Left ventricle myocardium superior (tissue), 1 donor: ENCODE measurements at places on chromosomes 1 and 21.

DNA sequence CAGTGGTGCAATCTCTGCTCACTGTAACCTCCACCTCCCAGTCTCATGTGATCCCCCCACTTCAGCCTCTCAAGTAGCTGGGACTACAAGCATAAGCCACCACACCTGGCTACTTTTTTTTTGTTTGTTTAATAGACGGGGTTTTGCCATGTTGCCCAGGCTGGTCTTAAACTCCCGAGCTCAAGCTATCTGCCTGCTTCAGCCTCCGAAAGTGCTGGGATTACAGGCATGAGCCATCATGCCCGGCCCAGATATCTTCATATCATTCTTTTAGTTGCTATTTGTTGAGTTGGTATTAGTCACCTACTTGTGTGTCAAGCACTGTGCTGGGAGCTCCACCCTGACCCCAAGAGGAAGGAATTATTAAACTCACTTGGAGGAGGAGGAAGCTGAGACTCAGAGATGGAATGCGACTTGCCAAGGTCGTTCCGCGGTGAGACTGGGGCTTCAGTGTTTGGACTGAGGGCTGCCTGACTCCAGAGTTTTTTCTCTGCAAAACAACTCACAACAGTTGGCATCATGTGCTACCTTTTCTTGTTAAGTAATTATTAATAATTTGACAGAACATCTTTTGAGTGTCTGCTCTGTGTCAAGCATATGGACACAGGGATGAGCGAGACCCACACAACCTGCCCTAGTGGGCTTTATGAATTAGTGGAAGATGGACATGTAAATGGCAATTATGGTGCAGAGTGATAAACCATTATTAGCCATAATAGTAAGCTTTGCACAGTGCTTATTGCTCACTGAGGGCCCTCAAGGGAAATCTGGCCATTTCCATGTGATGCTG lies 132.0 kb downstream of the FOXD2 start:
- no peak for DNase-seq

DNA sequence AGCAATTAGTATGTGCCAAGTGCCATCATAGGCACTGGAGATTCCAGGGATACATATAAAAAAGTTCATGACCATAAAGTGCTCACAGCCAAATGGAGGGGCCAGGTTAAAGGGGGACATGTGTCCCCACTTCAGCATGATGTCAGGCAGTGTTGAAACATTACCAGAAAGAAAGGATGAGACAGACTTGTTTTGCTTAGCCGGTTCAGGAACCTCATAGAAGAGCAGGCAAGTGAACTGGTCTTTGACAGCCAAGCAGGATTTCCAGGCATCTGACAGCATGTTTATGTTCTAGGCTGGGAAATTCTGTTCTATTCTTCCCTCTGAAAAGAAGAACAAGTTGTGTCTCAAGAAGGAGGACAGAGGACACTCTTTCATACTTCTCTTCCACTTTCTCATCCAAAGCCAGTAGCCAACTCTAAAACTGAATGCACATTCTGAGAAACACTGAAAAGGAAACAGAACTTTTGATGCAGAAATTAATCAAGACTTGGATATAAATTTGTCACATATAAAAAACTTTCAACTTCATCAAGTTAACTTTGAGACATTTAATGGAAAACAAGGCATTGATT lies 39.7 kb downstream of the GLUL start:
- DNase-seq, result no peak

GRCh38 chr1:155261493-155261851 lies 688 bp downstream of the SCAMP3 start:
- DNase-seq, result no peak

DNA sequence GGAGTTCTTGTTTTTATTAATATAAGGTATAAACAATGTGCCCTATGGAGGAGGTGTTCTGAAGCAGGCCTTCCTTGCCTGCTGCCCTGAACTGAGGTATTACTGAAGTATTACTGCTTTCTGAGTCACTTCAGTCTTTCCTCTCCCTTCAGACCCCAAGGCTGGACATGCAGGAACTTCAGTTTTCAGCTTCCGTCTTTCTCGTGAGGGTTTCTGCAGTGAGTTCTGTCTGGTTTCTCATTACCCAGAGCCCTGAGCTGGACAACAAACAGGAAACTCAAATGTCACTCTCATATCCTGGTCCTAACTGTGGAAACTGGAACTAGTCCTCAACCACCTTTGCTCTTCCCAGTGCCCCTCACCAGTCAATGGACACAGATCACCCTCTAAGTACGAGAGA lies 46.8 kb downstream of the ELAVL4 start:
- DNase-seq, result no peak

DNA sequence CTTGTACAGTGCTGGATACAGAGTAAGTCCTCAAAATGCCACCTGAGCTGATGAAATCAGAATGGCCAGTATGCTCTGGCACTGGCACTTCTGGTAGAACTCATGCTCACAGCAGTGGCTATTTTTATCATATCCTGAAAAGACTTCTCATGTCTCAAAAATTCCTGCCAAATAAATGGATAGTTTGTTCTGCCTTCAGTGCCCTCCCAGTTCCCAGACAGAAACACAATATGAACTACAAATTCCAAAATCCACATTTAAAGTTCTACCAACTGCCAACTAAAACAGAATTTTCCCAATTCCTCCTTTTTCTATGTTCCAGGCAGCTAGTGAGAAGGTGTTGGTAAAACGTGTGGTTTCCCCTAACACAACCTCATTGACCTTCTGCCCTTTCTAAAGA lies 51.4 kb upstream of the RGS1 start:
- DNase-seq, result no peak

- DNase-seq, result no peak
These were observed 16.9 kb upstream of the GNG12 start for GRCh38 chr1:67850151-67850551.

GRCh38 chr1:55519937-55520683 lies 304.9 kb upstream of the USP24 start:
- DNase-seq, result no peak

DNA sequence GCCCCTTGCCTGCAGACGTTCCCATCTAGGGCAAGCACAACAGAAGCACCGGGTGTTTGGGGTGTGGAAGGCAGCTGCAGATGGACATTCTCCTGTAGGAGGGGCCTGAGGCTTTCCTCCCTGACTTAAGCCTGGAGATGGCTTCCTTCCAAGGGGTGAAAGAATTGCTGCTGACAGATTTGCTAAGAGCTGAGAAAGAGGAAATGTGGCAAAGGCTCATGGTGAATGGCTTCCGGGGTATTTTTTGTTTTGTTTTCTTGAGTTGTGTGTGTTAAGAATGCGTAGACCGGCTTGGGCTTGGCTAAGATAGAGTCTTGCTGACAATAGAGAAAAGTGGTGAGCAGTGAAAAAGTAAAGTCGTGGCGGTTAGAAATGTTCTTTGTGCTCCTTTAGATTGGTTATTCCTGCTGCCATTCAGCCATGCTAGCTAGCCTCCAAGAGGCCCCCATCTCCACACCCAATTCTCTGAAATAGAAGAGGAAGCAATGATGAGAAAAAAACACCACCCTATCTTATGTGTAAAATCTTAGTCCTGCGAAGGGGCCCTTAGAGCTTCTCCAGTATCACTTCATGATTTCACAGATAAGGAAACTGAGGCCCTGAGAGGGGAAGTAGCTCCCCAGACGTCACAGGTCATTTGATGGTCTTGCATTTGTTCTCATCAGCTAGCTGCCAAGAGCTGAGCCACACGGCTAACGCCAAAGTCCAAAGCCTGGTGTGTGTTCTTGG lies 36.9 kb downstream of the EIF2D start:
- peak; percentile 43 for DNase-seq

GRCh38 chr1:11738783-11739182 lies 2.8 kb downstream of the AGTRAP start:
- no peak for DNase-seq

GRCh38 chr1:115029526-115029925 lies at the start of gene TSHB:
TSHB (plus strand) TSS chr1:115029826; CDS start chr1:115033363, 3,537 bp downstream.
- no peak for DNase-seq

GRCh38 chr1:67601539-67601938 lies 83.5 kb upstream of the GADD45A start:
- DNase-seq, result no peak

GRCh38 chr1:53634571-53634979 lies 104.4 kb downstream of the GLIS1 start:
- no peak for DNase-seq
